ENCODE measurements at places on chromosomes 7 and 10. TPM values are rescaled to one million over a fixed set of nuclear protein-coding genes. Genes with fewer than 3 reads are reported as not detected.
A peak's percentile ranks its signal among the peaks of the same experiment; 100 is the strongest.

GRCh38 chr10:126459878-126460481 lies 71.7 kb upstream of the ADAM12 start:
- no peaks in the 10 kb centered on the region for H3K4me1 ChIP-seq
- no peak overlapping the region for H3K27ac ChIP-seq
- no peak overlapping the region for H3K4me3 ChIP-seq
- H3K36me3 ChIP-seq, result no peaks in the 10 kb centered on the region

DNA sequence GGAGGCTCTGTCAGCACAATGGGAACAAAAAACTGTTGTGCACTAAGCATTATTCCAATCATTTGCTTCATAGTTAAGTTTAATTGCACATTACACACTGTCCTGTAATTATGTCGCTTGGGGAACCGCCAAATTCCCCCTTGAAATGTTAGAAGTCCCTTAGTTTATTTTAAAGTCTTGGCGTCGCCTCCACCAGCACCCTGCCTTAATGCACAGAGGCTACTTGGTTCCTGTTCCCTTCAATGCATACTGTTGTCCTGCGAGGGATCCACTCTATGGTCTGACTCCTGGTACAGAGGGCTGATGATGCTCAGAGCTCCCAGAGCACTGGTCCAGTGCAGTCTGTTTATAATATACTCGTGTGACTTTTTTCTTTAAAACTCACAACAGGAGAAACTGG lies 330.7 kb downstream of the ELMO1 start:
- H3K27ac ChIP-seq, result no peak overlapping the region
- H3K36me3 ChIP-seq, result no peaks in the 10 kb centered on the region
- no peak overlapping the region for H3K4me3 ChIP-seq
- H3K27me3 ChIP-seq, result no peaks in the 10 kb centered on the region
- H3K4me1 ChIP-seq, result no peaks in the 10 kb centered on the region

- H3K27ac ChIP-seq, result no peak overlapping the region
- no peak for DNase-seq
- no peak overlapping the region for H3K4me3 ChIP-seq
- H3K27me3 ChIP-seq, result no peaks in the 10 kb centered on the region
- no peaks in the 10 kb centered on the region for H3K4me1 ChIP-seq
- no peaks in the 10 kb centered on the region for H3K36me3 ChIP-seq
Measured at GRCh38 chr10:115657161-115657860, 564.1 kb downstream of the ATRNL1 start.

DNA sequence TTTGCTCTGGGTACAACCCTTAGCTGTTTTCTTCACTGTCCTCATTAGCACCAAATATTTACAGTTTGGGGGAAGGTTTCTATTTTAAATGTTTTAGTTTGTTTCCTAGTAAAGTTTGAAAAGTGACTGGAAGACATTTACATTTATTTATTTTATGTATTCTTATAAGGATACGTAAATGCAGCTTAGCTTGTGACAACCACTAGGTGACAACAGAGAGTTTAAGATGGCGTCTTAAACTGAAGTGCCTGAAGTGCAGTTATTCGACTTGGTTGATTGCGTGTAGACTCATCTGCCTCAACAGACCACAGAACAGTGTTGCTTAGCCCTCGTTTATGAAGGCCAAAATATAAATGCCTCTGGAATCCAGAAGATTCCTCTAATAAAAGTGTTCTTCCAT lies 378.2 kb upstream of the MYO3A start:
- H3K4me3 ChIP-seq, result no peak overlapping the region
- no peaks in the 10 kb centered on the region for H3K36me3 ChIP-seq

GRCh38 chr7:5413449-5413786 lies 10.2 kb downstream of the TNRC18 start:
- H3K27ac ChIP-seq, result no peak overlapping the region
- H3K4me3 ChIP-seq, result no peak overlapping the region
- DNase-seq, result no peak
- no peaks in the 10 kb centered on the region for H3K36me3 ChIP-seq
- no peaks in the 10 kb centered on the region for H3K27me3 ChIP-seq
- H3K4me1 ChIP-seq, result peaks cover 8% of the 10 kb centered on the region

- H3K27me3 ChIP-seq, result no peaks in the 10 kb centered on the region
- no peak for DNase-seq
- H3K4me3 ChIP-seq, result no peak overlapping the region
- no peak overlapping the region for H3K27ac ChIP-seq
- no peaks in the 10 kb centered on the region for H3K36me3 ChIP-seq
- peaks cover 3% of the 10 kb centered on the region for H3K4me1 ChIP-seq
Measured at GRCh38 chr10:124198125-124198501, 104.7 kb upstream of the CHST15 start.

DNA sequence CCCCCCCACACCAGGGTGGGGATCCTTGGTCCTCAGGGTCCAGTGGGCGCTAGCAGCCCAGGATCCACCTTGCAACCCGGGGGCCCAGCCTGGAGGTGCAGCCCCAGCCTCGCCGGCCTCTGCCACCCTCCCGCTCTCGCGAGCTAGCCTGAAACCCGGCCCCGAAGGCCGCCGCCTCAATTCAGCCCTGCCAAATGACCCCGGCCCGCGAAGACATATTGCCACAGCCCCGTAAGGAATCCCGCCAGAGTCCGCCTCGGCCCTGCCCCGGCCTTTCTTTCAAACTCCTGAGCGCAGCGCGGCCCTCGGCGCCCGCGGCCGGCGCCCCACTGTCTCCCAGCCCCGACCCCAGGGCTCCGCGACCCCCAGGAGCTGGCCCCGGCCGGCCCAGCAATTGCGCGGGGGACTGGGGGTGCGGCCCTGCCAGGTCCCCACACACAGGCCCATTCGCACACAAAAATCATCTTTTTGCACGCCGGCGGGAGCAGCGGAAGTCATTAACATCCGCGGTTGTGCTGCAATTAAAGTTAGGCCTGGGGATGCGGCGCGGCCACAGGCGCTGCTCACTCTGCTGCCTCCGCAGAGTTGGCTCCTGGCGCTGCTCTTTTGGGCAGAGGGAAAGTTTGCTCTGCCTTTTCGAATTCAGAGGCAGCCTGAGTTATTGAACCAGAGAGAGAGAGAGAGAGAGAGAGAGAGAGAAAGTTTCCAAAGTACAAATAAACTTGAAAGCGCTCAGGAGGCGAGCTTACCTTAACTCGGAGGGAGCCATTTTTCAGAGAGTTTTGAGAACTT lies 4.0 kb downstream of the HOXA5 start:
- no peaks in the 10 kb centered on the region for H3K36me3 ChIP-seq
- H3K27me3 ChIP-seq, result no peaks in the 10 kb centered on the region

- no peaks in the 10 kb centered on the region for H3K36me3 ChIP-seq
- peaks cover 4% of the 10 kb centered on the region for H3K4me1 ChIP-seq
- no peak overlapping the region for H3K27ac ChIP-seq
- H3K27me3 ChIP-seq, result no peaks in the 10 kb centered on the region
- H3K4me3 ChIP-seq, result no peak overlapping the region
Measured at GRCh38 chr7:127838816-127839415, 186.9 kb downstream of the SND1 start.

DNA sequence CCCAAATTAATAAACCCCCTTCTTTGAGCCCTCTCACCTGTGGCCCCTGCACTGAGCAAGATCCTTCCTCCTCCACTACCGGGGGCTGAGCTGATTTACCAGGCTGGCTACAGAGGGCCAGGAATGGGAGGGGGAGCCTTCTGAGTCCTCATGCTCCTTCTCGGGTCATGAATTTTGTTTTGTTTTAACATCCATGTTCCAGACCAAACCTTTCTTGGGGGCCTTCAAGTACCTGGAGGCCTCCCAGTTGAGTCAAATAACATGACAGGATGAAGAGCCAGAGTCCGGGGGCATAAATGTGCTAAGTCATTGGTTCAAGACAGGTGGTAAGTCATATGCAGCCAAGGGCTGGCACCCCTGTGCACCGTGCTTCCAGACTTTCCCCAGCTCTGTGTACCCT lies 39.6 kb downstream of the AFAP1L2 start:
- DNase-seq, result no peak
- H3K4me1 ChIP-seq, result peaks cover 12% of the 10 kb centered on the region
- H3K4me3 ChIP-seq, result no peak overlapping the region
- H3K36me3 ChIP-seq, result no peaks in the 10 kb centered on the region

DNA sequence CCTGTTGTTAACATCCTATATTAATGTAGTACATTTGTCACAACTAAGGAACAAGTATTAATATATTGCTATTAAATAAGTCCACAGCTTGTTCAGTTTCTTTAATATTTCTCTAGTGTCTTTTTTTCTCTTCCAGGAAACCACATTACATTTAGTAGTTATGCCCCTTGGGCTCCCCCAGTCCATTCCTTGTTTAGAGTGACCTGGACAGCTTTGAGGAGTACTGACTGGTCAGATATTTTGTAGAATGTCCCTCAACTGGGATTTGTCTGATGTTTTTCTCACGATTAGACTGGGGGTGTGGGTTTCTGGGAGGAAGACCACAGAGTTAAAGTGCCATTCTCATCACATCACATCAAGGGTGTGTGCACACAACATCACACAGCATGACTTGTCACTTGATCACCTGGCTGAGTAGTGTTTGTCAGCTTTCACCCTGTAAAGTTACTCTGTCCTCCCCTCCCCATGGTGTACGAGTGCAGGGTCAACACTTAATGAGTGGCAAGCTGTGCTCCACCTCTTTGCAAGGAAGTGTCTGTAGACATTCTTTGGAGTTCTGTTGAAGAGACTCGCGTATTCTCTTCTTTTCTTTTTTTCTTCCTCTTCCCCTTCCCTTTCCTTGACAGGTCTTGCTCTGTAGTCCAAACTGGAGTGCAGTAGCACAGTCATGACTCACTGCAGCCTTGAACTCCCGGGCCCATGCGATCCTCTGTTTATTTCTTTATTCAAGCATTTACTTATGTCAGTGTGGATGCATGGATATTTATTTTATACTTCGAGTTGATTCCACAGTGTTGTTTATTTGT lies 10.2 kb downstream of the LMTK2 start:
- no peak overlapping the region for H3K4me3 ChIP-seq
- H3K36me3 ChIP-seq, result no peaks in the 10 kb centered on the region
- DNase-seq, result peak; percentile 58
- no peak overlapping the region for H3K27ac ChIP-seq
- H3K27me3 ChIP-seq, result no peaks in the 10 kb centered on the region

DNA sequence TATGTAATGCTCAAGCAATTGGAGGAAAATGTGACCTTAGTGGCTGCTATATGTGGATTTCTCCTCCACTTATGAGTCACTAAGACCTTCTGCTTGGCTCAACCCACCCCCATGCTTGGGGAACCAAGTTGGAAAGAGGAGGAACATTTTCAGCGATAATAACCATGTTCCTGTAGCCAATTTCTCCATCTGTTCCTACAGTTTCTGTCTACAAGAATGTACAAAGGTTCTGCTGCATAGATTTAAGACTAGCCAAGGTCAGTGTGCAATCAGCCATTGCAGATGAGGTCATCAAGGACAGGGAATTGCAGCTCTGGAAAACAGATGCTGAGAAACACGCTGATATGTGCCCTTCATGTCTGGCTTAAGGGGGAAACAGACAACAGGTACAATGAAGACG lies 5.6 kb upstream of the NRCAM start:
- H3K4me3 ChIP-seq, result no peak overlapping the region
- no peak overlapping the region for H3K27ac ChIP-seq
- no peaks in the 10 kb centered on the region for H3K27me3 ChIP-seq
- DNase-seq, result no peak
- no peaks in the 10 kb centered on the region for H3K36me3 ChIP-seq

- no peaks in the 10 kb centered on the region for H3K27me3 ChIP-seq
- H3K4me1 ChIP-seq, result peaks cover 14% of the 10 kb centered on the region
- no peak for DNase-seq
- no peak overlapping the region for H3K27ac ChIP-seq
Measured at GRCh38 chr10:103490986-103491314, 2.6 kb upstream of the NEURL1 start.

DNA sequence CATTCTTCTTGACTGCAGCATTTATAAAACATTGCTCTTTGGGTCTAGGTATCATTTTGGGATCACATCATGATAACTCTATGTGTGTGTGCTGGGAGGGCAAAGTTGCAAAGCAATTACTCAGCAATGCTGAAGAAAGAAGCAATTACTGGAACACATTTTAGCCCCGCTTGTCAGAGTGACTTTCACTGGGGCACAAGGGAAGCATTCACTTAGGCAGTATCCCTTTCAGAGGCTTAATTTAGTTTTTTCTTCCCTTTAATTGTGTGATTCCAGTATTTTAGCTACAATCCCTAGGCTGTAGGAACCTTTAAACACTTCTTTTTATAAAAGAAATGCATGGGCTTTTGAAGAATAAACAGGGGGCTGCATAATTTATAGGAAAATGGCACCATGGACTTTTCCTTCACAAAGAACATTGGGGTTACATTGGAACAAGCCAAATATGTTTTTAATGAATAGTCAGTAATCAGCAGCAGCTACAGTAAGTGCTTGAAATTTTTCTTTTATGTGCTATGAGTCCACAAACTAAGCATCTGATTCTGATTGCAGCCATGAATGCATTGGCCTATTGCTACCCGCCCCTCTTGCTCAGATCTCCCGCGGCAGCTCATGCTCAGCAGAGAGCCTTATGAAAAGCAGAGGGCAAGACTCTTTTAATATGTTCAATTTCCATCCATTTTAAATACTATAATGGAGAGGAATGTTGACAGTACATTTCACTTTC lies 51.2 kb upstream of the NXPH1 start:
- no peaks in the 10 kb centered on the region for H3K36me3 ChIP-seq
- DNase-seq, result no peak
- no peaks in the 10 kb centered on the region for H3K27me3 ChIP-seq
- no peak overlapping the region for H3K4me3 ChIP-seq

DNA sequence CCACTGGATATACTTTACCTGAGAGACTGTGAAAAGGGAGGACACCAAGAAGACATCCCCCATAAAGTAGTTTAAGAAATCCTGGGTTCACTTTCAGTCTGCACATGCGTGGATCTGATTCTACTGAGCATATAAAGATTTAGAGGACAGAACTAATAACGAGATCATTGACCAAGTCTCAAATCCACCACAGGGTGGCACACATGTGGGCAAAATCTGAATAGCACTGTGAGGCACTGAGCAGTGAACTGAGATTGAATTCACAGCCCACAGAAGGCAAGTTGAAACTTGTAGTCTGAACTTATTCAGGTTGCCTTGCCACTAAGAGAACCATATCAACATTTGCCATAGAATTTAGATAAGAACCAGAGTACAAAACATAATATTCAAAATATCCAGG lies 818.6 kb downstream of the GRID1 start:
- H3K36me3 ChIP-seq, result no peaks in the 10 kb centered on the region
- no peak overlapping the region for H3K4me3 ChIP-seq
- DNase-seq, result no peak
- H3K27me3 ChIP-seq, result no peaks in the 10 kb centered on the region
- H3K4me1 ChIP-seq, result no peaks in the 10 kb centered on the region
- no peak overlapping the region for H3K27ac ChIP-seq

SPDYE6 gene
- polyA plus RNA-seq, result not detected

PPIA gene
- polyA plus RNA-seq, result 1,452 TPM

SH2B2 gene
- polyA plus RNA-seq, result 1.4 TPM

SPDYE1 gene
- not detected for polyA plus RNA-seq
